ENCODE measurements at places on chromosomes 1 and 21. TPM values are rescaled to one million over a fixed set of nuclear protein-coding genes. Genes with fewer than 3 reads are reported as not detected.
A peak's percentile ranks its signal among the peaks of the same experiment; 100 is the strongest.

Gene RGS1
- 0.16 TPM for total RNA-seq

Gene GPR52
- 0.19 TPM for total RNA-seq

- DNase-seq = peak; percentile 84
Measured at GRCh38 chr1:181083842-181084605, 4.5 kb upstream of the IER5 start.

GRCh38 chr1:24551290-24551959 lies 4.5 kb upstream of the NCMAP start:
- no peak for DNase-seq

DNA sequence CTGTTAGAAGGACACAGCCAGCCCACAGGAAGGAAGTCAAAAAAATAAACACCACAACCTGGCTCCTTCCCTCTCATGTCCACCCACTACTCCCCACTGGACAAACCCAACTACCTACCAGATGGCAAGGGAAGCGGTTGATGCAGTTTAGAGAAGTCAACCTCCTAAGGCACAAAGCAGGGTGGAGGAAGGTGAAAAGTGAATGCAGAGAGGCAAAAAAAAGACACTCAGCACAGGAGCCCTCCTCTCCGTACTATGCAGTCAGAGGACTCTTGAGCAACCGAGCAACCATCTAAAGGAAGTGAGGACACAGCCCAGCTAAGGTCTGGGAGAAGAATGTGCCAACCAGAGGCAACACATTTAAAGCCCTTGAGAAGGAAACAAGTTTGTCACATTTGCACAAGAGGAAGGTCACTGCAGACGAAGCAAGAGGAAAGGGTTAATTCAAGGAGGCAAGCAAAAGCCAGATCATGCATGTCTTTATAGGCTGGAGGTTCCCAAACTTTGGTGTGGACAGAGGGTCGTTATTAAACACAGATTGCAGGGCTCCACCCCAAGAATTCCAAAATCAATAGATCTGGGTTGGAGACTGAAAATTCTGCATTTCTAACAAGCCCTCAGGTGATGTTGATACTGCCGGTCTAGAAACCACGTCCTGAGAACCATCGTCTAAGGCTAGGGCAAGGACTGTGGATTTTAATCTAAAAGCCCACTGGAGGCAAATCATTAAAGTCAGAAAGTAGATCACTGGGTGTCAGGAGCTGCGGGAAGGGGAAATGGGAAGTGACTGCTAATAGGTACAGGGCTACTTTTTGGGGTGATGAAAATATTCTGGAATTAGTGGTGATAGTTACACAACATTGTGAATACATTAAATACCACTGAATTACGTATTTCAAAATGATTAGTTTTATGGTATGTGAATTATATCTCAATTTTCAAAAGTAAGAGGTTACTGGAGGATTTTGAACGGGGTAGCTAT lies 19.7 kb downstream of the TP53BP2 start:
- no peak for DNase-seq

- DNase-seq = no peak
Measured at GRCh38 chr1:203033917-203034316, 7.6 kb downstream of the PPFIA4 start.

- no peak for DNase-seq
Measured at GRCh38 chr1:6000444-6001288, 8.4 kb upstream of the NPHP4 start.

DNA sequence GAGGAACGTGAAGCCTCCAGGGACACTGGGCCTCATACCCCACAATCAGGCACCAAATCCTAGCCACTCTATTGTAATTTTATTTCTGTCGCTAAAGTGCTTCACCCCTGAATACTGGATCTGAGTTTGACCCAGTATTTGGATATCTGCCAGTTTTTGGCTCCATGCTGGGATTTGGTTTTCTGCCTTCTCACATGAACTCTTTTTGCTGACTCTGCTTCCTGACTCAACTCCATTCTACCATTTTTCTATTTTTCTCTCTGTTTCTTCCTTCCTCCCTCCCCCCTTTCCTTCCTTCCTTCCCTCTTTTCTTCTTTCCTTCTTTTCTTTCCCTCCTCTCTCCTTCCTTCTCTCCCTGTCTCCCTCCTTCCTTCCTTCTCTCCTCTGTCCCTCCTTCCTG lies 151.3 kb upstream of the GJB5 start:
- DNase-seq = no peak

- DNase-seq = no peak
Measured at GRCh38 chr1:147214325-147214724, 10.8 kb downstream of the FMO5 start.
